Calu3 (cell line): ENCODE measurements at places on chromosomes 2 and 18. TPM values are rescaled to one million over a fixed set of nuclear protein-coding genes. Genes with fewer than 3 reads are reported as not detected.

NMUR1 gene
- not detected in 2 replicates for total RNA-seq

DNA sequence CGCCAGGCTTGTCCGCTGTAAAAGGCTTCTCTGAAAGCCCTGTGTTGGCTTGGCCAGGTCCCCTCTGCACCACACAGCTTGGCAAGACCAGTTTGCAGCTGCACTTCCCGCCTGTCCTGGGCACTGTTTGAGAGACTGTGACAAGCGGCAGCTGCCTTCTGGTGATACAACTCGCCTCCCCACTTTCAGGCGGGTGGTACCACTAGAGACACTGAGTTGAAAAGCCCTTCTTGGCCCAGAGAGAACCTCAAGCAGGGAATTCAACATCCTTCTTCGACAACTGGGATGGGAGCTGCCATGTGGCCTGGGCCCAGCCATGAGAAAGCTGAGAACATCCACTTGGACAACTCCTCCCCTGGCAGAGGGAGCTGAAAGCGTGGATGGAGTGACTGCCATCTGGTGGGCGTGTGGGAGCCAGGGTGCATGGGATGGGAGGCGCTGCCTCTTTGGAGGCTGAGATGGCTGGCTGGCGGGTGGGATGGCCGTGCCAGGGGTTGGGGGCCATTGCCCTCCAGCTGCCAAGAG is 125.5 kb upstream of the REV1 start:
- H3K36me3 ChIP-seq, result no peaks in the 10 kb centered on the region
- H3K4me1 ChIP-seq, result no peaks in the 10 kb centered on the region
- peaks cover 51% of the 10 kb centered on the region for H3K27me3 ChIP-seq
- peak; percentile 10 for DNase-seq
- H3K27ac ChIP-seq, result no peak overlapping the region

- DNase-seq, result no peak
- H3K4me3 ChIP-seq, result no peak overlapping the region
- H3K27me3 ChIP-seq, result no peaks in the 10 kb centered on the region
- no peaks in the 10 kb centered on the region for H3K36me3 ChIP-seq
These were observed 7.2 kb downstream of the STK36 start for GRCh38 chr2:218679119-218679518.

- DNase-seq, result no peak
- no peaks in the 10 kb centered on the region for H3K36me3 ChIP-seq
- H3K4me3 ChIP-seq, result no peak overlapping the region
- H3K4me1 ChIP-seq, result peaks cover 22% of the 10 kb centered on the region
- H3K27ac ChIP-seq, result no peak overlapping the region
These were observed 876.0 kb downstream of the SLC4A3 start for GRCh38 chr2:220503431-220503830.

DTNA gene
- 9.0 and 10.9 TPM in 2 replicates for total RNA-seq

- H3K27ac ChIP-seq, result no peak overlapping the region
- H3K4me1 ChIP-seq, result peaks cover 33% of the 10 kb centered on the region
- H3K36me3 ChIP-seq, result peaks cover 3% of the 10 kb centered on the region
- DNase-seq, result no peak
These were observed 88.7 kb downstream of the TFCP2L1 start for GRCh38 chr2:121196132-121196848.

DNA sequence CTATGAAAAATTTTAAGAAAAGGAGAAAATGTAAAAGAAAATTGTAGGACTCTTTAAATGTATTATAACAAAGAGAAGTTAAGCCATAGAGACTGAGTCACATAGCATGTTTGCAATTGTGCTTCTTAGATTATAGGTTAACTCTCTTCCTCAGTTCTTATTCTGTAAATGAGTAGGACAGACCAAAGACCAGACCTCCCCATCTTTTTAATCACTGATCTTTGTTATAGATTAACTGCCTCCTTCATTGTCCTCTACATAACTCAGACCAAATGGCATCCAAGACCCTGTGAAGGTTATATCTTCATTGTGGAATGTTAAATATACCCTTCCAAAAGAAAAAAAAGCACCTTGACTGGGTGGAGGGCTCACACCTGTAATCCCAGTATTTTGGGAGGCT is 316.9 kb upstream of the LRRTM4 start:
- H3K27ac ChIP-seq, result no peak overlapping the region
- no peaks in the 10 kb centered on the region for H3K36me3 ChIP-seq
- H3K27me3 ChIP-seq, result no peaks in the 10 kb centered on the region
- no peak overlapping the region for H3K4me3 ChIP-seq
- no peak for DNase-seq
- H3K4me1 ChIP-seq, result no peaks in the 10 kb centered on the region

PROKR1 gene
- total RNA-seq, result not detected in 2 replicates

DNA sequence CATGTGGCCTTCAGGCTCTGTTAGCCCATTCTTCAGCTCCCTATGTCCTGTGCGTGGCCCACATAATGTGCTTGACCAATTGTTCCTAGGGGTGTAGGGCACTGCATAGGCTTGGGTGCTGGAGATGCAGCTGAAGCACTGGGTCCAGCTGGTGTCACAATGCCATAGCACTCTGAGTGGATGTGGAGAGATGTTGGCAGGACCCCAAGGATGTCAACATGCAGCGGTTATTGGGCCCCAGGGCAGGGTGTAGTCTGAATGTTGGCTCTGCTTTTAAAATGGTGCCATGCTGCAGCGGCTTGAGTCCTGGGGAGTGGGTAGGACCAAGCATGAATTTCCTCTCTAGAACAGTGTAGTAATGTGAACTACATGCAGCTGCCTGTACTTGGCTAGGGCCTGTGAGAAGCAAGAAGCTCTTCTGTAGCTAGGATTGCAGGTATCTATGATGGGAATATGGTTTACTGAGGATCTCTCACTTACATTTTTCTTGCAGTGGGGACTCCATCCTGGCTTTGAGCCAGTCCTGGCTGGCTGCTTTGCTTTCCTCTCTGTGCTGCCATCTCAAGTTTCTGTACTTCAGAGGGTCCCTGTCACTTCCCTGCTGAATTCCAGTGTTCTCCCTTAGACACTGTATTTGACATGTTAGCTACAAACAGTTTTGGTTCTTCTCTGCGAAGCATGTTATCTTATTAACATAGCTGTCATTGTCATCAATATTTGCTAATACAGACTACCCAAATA is 148.4 kb downstream of the CSRNP3 start:
- H3K4me1 ChIP-seq, result peaks cover 7% of the 10 kb centered on the region
- no peaks in the 10 kb centered on the region for H3K27me3 ChIP-seq
- H3K27ac ChIP-seq, result no peak overlapping the region
- no peak overlapping the region for H3K4me3 ChIP-seq
- H3K36me3 ChIP-seq, result no peaks in the 10 kb centered on the region

- H3K4me1 ChIP-seq, result no peaks in the 10 kb centered on the region
- no peaks in the 10 kb centered on the region for H3K27me3 ChIP-seq
- no peak overlapping the region for H3K27ac ChIP-seq
- DNase-seq, result no peak
- no peaks in the 10 kb centered on the region for H3K36me3 ChIP-seq
These were observed 37.9 kb upstream of the ITGA4 start for GRCh38 chr2:181419129-181419855.

DNA sequence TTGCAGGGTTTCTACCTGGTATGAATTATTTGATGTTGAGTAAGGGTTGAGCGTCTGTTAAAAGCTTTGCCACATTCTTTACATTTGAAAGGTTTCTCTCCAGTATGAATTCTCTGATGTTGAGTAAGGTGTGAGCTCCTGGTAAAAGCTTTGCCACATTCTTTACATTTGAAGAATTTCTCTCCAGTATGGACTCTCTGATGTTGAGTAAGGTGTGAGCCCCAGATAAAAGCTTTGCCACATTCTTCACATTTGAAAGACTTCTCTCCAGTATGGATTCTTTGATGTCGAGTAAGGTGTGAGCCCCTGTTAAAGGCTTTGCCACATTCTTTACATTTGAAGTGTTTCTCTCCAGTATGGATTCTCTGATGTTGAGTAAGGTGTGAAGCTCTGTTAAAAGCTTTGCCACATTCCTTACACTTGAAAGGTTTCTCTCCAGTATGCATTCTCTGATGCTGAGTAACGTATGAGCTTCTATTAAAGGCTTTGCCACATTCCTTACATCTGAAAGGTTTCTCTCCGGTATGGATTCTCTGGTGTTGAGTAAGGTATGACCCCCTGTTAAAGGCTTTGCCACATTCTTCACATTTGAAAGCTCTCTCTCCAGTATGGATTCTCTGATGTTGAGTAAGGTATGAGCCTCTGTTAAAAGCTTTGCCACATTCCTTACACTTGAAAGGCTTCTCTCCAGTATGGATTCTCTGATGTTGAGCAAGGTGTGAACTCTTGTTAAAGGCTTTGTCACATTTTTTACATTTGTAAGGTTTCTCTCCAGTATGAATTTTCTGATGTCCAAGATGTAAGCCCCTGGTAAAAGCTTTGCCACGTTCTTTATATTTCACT is 27.1 kb downstream of the ZNF519 start:
- peaks cover 5% of the 10 kb centered on the region for H3K36me3 ChIP-seq
- H3K27ac ChIP-seq, result no peak overlapping the region
- no peak overlapping the region for H3K4me3 ChIP-seq

PSMA8 gene
- total RNA-seq, result not detected in 2 replicates

- no peaks in the 10 kb centered on the region for H3K4me1 ChIP-seq
- H3K4me3 ChIP-seq, result no peak overlapping the region
- no peaks in the 10 kb centered on the region for H3K27me3 ChIP-seq
- H3K27ac ChIP-seq, result no peak overlapping the region
These were observed 533.1 kb upstream of the CHAC2 start for GRCh38 chr2:53234548-53234903.

GRCh38 chr2:43438858-43439655 is 156.8 kb downstream of the THADA start:
- peak overlapping the region; percentile 86 for H3K27ac ChIP-seq
- no peak for DNase-seq
- H3K27me3 ChIP-seq, result no peaks in the 10 kb centered on the region
- peak overlapping the region; percentile 39 for H3K4me3 ChIP-seq
- no peaks in the 10 kb centered on the region for H3K36me3 ChIP-seq
- H3K4me1 ChIP-seq, result peaks cover 38% of the 10 kb centered on the region
